Stimulated activated naive CD8-positive, alpha-beta T cell treated with anti-CD3 and anti-CD28 coated beads, Interleukin-15, amount 100 ng/mL, for 72 hours (primary cell): ENCODE measurements at places on chromosomes 6 and 20.

DNA sequence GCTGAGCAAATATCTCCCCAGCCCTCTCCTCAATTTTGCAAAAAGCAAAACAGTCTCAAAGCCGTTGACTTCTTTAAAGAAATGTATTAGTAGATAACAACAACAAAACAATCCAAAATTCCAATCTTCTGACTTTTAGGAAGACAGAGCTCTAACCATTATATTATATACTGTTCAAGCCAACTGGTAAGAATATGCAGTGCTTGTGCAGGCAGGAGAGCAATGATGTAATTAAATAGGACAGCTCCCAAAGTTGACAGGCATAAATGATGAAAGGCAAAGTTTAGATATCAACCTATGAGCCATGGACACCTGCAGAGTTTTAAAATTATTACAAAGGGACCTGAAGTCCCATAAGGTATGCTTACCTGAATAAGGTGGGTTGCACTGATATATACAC, 16.6 kb upstream of the CEP85L start:
- DNase-seq = no peak

DNA sequence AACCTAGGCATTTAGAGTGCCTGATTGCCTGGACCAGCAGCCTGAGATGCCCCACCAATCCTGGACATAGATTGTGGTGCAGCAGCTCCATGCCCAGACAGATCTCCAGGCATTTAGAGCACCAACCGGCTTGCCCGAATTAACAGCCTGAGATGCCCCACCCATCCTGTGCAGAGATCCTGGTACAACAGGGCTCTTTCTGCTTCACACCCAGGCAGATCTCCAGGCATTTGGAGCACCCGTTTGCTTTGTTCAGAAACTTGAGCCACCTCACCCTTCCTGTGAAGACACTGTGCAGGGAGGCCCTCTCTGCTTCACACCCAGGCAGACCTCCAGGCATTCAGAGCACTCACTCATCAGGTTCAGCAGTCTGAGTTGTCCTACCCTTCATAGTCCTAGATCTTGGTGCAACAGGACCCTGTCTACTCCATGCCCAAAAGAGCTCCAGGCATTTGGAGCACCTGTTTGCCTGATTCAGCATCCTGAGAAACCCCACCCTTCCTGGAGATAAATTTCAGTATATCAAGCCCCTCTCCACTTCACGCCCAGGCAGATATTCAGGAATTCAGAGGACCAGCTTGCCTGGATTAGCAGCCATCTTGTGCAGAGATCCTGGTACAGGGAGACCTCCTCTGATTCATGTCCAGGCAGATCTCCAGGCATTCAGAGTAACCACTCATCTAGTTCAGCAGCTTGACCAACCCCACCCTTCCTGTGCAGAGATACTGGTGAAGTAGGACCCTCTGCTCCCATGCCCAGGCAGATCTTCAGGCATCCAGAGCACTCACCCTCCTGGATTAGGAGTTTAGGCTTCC, 189.2 kb upstream of the FERMT1 start:
- no peak for DNase-seq

- peak; percentile 75 for DNase-seq
Measured at GRCh38 chr6:25138233-25138933, 140.8 kb upstream of the CARMIL1 start.

DNA sequence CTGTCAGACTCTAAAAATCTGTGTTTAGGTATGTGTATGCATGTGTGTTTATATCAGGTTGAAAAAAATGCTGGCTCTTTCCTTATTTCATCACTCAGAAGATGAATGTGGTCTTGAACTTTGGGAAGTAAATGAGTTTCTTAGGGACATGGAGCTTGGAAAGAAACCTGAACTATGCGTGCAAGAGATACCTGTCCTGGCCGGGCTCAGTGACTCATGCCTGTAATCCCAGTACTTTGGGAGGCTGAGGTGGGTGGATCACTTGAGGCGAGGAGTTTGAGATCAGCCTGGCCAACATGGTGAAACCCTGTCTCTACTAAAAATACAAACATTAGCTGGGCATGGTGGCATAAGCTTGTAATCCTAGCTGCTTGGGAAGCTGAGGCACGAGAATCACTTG, 4.4 kb upstream of the GLP1R start:
- DNase-seq = no peak

DNA sequence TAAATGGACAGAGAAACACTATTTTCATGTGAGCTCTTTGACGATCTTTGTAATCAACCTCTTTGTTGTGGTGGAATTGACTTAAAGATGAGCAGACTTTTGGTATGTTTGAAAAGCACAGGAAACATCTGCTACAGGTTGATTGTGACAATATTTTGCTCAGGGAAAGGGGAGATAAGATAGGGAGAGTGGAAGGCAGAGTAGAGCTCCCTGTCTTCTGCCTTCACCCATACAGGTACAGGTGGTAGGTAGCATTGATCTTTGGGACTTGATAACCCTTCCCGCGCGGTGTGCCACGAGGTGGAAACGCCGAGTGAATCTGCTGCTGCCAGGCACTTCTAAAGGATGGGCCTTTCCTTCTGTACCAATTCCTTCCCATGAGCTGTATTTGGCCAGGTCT, 183.6 kb downstream of the UTRN start:
- no peak for DNase-seq

DNA sequence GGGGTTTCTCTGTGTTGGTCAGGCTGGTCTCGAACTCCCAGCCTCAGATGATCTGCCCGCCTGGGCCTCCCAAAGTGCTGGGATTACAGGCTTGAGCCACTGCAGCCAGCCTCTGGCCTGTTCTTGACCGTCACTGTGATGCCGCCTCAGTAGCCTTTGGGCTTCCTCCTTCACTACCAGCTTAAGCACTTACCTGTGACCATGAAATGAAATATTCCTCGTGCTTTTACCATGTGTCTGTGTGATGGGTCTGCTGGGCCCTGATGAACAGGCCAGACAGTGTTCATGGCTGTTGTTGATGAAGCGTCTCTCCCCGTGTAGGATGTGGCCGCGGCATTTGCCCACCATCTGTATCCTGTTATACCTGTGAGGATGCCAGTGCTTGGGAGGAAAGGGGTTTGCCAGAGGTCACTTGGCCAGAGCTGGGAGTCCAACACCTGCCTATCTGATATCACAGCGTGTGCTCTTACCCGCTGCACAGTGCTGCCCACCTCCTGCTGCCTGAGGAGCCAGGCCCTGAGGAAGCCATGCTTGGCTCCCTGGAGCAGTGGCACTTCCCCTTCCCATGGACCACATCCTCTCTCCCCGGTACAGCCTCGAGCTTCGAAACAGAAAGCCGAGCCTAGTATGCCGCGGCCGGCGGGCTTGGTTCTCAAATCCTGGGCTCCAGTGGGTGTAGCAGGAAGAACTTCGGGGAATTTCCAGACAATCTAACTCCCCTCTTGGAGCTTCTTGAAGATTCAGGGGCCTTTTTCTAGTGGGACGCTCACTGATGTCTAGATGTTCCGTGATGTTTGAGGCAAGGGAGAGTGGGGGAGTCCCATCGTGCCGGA, 167.9 kb downstream of the ZDHHC14 start:
- no peak for DNase-seq

- DNase-seq = no peak
Measured at GRCh38 chr6:156146891-156147290, 630.3 kb upstream of the ARID1B start.

DNA sequence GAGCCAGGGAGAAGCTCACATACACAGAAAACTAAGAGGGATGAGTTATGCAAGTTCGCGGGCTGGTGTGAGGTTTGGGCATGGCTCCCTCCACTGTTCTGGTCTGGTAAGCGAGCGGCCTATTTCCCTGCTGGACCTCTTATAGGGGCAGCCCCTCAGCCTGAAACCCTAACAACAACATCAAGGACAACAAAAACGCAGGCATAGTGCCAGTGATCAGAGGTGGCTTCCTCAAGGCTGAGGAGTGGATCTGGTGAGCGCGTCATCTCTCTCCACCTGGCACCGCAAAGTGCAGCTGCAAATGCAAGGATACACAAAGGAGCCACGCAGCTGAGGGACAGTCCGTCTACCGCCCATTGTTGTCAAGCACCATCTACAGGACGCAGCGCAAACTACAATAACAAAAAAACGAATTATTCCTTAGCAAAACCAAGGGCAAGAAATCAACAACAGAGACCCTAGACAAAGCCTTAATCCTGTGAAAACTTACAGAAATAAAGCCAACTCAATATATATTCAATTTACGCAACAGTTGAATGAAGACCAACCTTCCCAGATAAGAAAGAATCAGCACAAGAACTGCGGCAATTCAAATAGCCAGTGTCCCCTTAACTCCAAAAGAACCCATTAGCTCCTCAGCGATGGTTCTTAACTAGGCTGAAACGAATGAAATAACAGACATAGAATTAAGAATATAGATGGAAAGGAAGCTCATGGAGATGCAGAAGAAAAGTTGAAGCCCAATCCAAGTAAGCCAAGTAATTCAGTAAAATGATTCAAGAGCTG, 9.2 kb upstream of the DEFB110 start:
- no peak for DNase-seq

- DNase-seq = no peak
Measured at GRCh38 chr20:11246251-11246775, 572.5 kb upstream of the JAG1 start.

- no peak for DNase-seq
Measured at GRCh38 chr20:17854307-17854903, 114.2 kb downstream of the SNX5 start.

DNA sequence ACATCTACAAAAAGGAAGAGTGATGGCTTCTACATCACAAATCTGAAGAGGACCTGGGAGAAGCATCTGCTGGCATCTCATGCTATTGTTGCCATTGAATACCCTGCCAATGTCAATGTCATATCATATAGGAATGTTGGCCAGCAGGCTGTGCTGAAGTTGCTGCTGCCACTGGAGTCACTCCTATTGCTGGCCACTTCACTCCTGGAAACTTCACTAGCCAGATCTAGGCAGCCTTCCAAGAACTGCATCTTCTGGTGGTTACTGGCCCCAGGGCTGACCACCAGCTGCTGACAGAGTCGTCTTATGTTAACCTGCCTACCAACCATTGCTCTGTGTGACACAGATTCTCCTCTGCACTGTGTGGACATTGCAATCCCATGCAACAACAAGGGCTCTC, 111.8 kb downstream of the PERP start:
- no peak for DNase-seq

- no peak for DNase-seq
Measured at GRCh38 chr6:37781788-37782187, 37.7 kb upstream of the ZFAND3 start.

GRCh38 chr20:11015440-11015839, 341.6 kb upstream of the JAG1 start:
- DNase-seq = no peak

GRCh38 chr20:40111282-40111681, 577.8 kb downstream of the MAFB start:
- no peak for DNase-seq

DNA sequence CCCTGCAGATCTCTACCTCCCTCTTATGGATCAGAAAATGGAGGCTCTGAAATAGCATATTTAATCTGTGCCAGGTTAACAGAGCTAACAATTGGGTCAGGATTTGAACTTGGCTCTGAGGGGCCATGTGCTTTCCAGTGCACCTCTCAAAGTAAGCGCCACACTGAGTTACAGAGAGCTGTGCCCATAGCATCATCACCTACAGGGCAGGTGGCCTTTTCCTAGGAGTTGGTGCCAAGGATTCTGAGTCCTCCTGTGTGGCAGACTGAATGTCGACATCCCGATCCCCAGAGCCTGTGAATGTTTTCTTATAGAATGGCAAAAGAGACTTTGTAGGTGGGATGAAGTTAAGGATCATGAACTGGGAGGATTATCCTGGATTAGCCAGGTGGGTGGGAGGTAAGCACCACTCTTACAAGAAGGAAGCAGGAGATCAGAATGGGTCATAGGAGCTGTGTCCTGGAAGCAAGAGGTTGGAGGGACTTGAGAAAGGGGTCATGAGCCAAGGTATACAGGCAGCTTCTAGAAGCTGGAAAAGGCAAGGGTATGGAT, 68.0 kb upstream of the TBC1D7 start:
- no peak for DNase-seq

- DNase-seq = no peak
Measured at GRCh38 chr6:11230158-11231107, 2.0 kb downstream of the NEDD9 start.

GRCh38 chr6:11766589-11767450, 11.8 kb downstream of the ADTRP start:
- no peak for DNase-seq

DNA sequence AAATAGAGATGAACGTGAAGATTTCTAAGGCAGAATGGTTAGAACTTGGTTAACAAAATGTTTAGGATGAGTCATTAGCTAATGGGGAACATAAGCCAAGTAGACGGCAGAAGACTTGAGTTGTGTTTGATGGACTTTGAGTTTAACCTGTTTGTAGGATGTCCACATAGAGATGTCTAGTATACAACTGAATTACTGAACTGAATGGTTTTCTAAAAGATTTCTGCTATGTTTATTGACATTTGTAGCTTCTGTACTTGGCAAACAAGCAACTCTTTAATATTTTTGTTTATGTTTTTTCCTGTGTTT, 54.5 kb upstream of the DYNLRB1 start:
- DNase-seq = no peak

DNA sequence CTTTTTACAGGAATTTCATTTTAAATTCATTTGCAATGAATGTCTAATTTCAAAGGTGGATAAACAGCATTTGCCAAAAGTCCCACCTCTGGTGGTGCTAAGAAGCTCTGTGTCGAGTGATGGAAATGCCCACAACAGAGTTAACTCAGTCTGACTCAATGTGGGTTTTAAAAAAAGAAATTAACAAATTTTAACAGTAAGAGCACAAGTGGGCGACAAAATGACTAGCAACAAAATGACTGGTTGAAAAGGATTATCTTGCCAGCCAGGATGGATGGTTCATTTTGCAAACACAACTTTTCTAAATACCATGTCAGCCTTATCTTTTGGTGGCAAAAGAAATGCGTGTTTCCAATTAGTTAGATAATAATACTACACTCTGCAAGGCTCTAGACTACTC, 14.3 kb upstream of the TAGAP start:
- DNase-seq = no peak

DNA sequence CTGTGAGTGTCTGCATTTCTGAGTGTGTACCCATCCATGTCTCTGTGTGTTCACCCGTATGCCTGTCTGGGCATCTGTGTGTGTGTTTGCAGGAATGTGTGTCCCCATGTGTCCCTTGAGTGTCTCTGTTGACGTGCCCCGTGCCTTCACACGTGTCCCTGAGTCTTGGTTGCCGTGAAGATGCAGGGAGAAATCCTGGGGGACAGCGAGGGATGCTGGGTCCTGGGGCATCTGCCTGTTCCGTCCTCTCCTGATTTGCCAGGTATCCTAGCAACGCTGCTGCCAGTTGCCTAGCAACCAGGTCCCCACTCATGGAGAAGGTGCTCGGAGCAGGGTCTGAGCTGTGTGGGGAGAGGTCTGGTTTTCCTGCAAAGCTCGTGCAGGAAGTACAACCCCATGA, 6.0 kb upstream of the LKAAEAR1 start:
- no peak for DNase-seq

- no peak for DNase-seq
Measured at GRCh38 chr6:122033564-122034181, 365.8 kb upstream of the HSF2 start.

GRCh38 chr20:23284009-23284408, 66.6 kb upstream of the NXT1 start:
- no peak for DNase-seq

DNA sequence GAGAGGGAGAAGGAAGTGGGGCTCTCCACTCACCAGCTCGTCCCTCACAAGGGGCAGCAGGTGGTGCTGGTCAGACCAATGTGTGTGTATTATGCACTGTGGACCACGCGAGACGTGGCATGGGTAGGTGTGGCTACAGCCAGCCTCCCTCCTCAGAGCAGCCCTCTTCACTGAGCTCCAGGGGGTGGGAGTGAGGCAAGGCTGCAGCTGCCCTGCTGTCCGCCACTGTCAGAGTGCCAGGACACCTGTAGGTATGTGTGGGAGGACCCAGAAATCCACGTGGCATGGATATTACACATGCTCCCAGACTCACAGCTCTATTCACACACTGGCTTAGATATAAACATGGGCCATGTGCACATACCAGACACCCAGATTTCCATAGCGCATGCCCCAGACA, 90.3 kb downstream of the VEGFA start:
- DNase-seq = no peak
